ENCODE measurements at places on chromosomes 16 and 17. TPM values are rescaled to one million over a fixed set of nuclear protein-coding genes. Genes with fewer than 3 reads are reported as not detected.

DNA sequence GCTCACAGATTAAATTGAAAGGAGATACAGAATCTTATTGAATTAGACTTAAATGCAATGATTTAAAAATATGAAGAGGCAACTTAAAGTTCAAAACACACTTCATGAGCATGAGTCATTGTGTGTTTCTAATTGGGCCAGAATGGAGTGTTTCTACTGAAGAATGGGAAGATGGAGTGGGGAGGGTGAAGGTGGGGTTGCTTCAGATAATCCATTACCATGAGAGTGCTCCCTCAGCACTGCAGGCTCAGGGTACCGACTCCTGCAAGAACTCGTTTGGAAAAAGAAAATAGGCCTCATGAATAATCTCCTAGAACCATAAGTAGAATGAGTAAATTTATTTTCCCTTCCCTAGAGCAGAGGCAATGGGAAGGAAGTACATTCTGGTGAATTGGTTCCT lies 372.8 kb downstream of the TOX3 start:
- no peak overlapping the region for H3K4me3 ChIP-seq
- H3K36me3 ChIP-seq = no peaks in the 10 kb centered on the region
- H3K27ac ChIP-seq = no peak overlapping the region
- no peaks in the 10 kb centered on the region for H3K4me1 ChIP-seq
- no peaks in the 10 kb centered on the region for H3K27me3 ChIP-seq
- DNase-seq = no peak

DNA sequence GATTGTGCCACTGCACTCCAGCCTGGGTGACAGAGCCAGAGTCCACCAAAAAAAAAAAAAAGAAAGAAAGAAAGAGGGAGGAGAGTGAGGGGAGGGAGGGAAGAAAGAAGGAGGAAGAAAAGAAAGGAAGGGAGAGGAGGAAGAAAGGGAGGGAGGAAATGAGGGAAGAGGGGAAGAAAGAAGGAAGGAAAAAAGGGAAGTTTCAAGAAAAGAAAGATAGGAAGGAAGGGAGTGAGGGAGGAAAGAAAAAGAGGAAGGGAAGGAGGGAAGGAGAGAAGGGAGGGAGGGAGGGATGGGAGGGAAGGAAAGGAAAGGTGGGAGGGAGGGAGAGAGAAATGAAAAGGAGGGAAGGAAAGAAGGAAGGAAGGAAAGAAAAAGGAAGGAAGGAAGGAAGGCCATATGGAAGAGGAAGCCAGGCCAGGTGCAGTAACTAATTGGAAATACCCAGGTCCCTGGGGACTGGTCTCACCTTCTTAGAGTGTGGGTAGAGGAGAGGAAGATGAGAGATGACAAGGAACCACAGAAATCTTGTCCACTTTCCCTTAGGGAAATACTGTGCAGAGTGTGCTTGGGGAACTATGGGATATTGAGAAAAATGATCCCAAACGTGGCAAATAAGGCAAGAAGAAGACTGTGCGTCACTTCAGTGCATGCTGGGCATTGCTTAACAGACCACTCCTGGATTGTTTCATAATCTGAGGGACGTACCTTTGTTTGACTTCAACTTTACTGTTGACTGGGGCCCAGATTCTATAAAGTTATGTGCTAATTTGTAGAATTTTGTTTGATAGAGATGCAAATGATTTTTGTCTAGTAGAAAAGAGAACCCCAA lies 15.1 kb upstream of the CSNK2A2 start:
- no peak overlapping the region for H3K27ac ChIP-seq
- peaks cover 3% of the 10 kb centered on the region for H3K27me3 ChIP-seq
- no peaks in the 10 kb centered on the region for H3K4me1 ChIP-seq
- no peaks in the 10 kb centered on the region for H3K36me3 ChIP-seq
- no peak overlapping the region for H3K4me3 ChIP-seq
- no peak for DNase-seq

DNA sequence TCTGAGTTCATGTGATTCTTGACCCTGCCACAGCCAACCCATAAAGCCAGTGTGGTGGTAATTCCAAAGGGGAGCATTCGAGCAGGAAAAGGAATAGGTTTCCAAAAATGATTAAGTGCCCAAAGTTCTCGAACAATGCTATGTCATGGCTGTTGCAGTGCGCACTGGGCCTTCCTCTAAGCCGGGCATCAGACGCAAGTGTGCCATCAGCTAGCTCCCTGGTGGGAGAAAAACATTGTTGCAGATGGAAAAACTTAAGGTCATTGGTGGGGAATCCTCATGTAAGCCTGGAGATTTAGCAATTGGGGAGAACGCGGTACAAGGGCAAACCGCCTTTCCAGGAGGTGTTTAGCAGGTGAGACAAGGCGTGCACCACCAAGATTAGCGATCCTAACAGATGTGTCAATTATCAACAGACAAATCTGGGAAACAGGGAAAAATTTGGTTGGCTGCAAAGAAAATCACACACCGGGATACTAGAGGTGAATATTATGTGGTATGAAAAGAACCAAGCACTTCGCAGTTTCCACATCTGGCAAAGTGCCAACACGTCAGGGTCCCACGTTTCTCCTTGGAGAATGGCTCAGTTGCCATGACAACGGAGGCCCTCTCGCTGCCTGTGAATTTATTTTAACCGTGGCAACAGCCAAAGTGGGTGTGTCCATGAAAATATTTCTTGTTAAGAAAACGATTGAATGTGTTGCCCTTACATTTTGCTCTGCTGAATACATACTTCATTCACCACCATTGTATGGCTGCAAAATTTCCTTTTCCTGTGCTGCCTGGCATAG lies 118.5 kb upstream of the CACNG5 start:
- H3K27ac ChIP-seq = no peak overlapping the region
- no peak for DNase-seq
- H3K4me3 ChIP-seq = no peak overlapping the region
- no peaks in the 10 kb centered on the region for H3K27me3 ChIP-seq
- peaks cover 44% of the 10 kb centered on the region for H3K4me1 ChIP-seq

DNA sequence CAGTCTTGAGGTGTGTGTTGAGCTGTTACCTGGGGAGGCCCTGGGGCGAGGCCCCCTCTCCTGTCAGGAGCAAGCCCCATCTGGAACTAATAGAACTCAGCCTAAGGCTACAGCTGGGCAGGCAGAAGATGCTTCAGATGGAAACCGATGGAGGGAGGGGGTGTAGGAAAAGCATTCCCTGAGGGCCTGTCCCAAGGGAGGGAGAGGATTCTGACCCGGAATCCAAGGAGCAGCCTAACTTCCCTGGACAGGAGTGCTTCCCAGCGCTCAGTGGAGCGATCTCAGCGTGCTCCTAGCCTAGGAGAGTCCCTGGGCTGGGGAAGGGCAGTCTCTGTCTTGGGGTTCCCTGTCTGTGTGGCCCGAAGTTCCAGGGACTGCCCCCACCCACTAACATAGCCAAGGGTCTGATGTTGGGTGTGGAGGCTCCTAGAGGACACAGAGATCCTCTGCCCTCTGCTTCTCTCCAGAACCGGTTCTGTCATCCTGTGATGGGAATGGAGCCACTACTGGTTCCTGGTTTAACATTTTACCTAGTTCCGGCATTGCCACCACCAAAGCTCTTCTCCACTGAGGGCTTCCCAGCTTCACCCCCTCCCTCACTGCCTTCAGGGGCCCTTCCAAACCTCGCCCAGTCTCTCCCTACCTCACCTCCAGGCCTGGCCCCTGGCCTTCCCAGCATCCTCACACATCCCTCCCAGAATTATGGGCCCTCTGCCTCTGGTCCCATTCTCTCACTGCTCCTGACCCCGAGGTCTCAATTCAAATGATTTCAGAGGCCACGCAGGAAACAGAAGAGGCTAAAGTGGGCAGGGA lies 58.7 kb downstream of the RTN4RL1 start:
- no peak overlapping the region for H3K27ac ChIP-seq
- H3K27me3 ChIP-seq = no peaks in the 10 kb centered on the region
- H3K4me1 ChIP-seq = no peaks in the 10 kb centered on the region
- no peaks in the 10 kb centered on the region for H3K36me3 ChIP-seq

GRCh38 chr16:22138482-22138881 lies 23.8 kb upstream of the SDR42E2 start:
- no peaks in the 10 kb centered on the region for H3K36me3 ChIP-seq

GRCh38 chr17:1413281-1413791 lies 13.3 kb upstream of the YWHAE start:
- no peaks in the 10 kb centered on the region for H3K27me3 ChIP-seq
- peaks cover 2% of the 10 kb centered on the region for H3K36me3 ChIP-seq
- H3K4me1 ChIP-seq = no peaks in the 10 kb centered on the region
- no peak for DNase-seq

GRCh38 chr17:31907342-31907962 lies 5.9 kb upstream of the UTP6 start:
- no peaks in the 10 kb centered on the region for H3K36me3 ChIP-seq
- DNase-seq = peak; percentile 49
- H3K4me1 ChIP-seq = no peaks in the 10 kb centered on the region

DNA sequence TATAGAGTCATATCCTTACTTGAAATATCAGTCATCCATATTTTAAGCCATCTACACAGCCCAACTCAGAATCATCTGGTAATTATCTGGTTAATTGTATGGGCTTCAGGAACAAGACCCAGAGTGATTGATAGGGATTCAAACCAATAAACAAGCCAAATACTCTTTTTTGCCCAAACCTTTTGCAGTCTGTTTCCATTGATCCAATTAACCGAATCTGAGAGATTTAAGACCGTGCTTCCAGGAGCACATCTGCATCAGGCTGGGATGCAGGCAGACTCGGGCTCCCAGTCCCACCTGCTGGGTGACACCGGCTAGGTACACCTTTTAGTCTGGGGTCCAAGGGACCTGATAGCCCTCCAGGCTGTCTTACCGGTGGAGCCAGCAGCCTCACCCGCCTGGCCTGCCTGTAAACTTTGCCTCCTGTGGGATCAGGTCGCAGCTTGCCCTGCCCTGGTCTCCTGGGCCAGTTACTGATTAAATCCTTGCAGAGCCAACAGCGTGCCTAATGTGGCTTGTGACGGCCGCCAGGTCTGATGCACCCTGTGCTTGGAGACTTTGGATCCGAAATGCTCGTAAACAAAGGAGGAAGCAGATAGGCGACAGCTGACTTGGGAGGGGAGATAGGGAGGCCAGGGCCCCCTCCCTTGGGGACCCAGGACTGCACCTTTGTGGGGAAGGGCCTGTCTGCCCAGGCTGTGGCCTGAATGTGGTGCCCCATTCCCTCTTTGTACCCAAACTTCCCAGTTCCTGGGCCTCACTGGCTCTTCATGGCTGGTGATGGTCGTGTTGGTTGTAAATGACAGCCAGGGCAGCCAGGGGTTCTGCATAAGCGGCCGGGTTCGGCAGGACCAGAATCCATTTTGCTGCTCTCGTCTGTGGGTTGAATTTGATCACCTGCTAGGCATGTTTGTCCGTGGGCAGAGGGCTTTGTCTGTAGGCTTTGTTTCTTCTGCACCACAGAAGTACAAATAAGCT lies 3.8 kb downstream of the CMIP start:
- DNase-seq = no peak
- no peaks in the 10 kb centered on the region for H3K27me3 ChIP-seq
- H3K4me3 ChIP-seq = no peak overlapping the region
- H3K27ac ChIP-seq = no peak overlapping the region

CFAP97D1 gene
- total RNA-seq = not detected

PLEKHG4 gene
- 14.7 TPM for total RNA-seq

MAF gene
- total RNA-seq = 27.1 TPM

SDR42E1 gene
- 8.5 TPM for total RNA-seq

HS3ST3A1 gene
- 1.6 TPM for total RNA-seq

WNT3 gene
- 1.4 TPM for total RNA-seq

HSF4 gene
- 6.9 TPM for total RNA-seq

NMRAL1 gene
- 66.6 TPM for total RNA-seq
